Erythroblast (primary cell): ENCODE measurements at places on chromosomes 1 and 21.

DNA sequence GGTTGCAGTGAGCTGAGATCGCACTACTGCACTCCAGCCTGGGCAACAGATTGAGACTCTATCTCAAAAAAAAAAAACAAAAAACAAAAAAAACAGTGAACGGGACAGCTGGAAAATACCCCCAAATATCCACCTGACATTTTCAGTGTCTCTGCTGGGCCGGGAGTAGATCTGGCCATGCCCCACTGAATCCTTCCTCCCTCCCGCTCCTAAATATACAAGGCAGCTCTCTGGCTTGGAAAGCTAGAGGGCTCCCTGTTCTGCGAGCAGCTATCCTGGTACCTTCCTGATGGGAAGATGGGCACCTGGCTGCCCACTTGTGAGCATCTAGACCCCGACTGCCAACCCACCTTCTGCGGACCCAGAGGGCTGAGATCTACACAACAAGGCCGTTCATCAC is 21.4 kb downstream of the SPSB1 start:
- no peak for DNase-seq

GRCh38 chr1:204495078-204495753 is 611 bp upstream of the PIK3C2B start:
- DNase-seq = no peak

DNA sequence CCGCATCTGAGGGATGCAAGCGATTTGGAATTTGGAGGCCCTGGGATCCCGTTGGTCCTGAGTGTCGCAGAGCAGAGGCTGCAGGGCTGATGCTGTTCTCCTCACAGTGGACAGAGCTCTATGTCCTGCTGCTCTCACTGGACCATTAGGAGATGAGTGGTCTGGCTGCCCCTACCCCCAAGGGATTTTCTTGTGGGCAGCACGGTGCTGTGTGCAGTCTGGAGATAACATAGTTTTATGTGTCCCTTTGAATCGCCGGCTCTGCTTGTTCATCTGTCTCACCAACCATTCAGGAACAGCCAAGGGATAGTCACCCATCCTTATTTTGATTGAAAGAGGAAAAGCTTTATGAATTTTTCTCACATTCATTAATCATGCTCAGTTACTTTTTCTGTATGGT is 49.9 kb downstream of the CHRM3 start:
- DNase-seq = no peak

DNA sequence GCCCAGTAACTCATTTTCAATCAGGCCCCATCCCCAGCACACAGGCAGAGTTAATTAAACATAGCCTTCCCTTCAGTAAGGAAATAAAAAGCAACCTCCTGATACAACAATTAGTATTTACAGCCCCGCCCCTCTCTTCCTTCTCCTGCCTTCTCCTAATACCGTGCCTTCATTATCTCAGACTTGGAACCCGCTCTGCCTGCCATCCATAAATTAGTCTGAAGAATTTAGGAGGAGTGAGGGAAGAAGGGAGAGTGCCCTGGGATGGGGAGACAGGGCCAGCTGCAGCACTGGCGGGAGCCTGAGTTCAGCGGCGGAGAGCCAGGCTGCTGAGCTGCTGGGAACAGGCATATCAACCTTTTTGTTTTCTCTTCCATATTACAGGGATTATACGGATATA is 172.8 kb downstream of the ACTL8 start:
- DNase-seq = no peak
